ENCODE measurements at places on chromosomes 12 and 14.

- DNase-seq = no peak
Measured at GRCh38 chr14:92437729-92438285, 75.8 kb upstream of the RIN3 start.

DNA sequence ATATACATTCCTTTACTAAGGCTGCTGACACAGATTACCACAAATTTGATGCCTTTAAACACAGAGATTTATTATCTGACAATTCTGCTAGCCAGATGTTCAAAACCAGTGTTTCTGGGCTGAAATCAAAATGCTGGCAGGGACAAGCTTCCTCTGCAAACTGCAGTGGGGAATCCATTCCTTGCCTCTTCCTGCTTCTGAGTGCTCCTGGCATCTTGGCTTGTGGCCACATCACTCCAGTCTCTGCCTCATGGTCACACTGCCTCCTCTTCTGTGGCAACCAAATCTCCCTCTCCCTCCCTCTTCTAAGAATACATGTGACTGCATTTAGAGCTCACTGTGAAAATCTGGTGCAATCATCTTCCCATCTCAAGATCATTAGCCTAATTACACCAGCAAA lies 235.7 kb downstream of the TTC8 start:
- DNase-seq = no peak

DNA sequence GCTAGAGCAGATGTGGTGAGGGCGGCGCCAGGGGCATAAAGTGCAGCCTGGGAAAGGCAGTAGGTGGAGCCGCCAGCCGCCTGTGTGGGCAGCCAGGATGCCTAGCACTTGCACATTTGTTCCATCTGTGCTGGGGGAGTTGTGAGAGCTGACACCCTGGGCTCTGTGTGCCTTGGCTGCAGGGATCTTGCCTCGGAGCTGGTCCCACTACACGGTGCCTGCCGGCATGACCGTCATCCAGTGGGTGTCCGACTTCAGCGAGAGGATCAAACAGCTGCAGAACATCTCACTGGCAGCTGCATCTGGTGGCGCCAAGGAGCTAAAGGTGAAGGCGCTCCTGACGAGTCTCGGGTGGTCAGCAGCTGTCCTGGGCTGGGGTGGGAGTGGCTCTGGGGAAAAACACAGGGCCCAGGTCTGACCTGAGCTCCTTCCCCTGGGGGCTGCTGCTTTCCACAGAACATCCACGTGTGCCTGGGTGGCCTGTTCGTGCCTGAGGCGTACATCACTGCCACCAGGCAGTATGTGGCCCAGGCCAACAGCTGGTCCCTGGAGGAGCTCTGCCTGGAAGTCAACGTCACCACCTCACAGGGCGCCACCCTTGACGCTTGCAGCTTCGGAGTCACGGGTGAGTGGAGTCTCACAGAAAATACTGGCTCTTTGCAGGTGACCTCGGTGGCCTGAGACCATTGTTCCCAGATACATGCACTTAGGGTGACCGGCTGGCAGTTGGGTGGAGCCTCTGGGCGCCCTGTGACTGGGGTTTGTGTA lies 37.4 kb downstream of the HSP90AA1 start:
- DNase-seq = no peak

DNA sequence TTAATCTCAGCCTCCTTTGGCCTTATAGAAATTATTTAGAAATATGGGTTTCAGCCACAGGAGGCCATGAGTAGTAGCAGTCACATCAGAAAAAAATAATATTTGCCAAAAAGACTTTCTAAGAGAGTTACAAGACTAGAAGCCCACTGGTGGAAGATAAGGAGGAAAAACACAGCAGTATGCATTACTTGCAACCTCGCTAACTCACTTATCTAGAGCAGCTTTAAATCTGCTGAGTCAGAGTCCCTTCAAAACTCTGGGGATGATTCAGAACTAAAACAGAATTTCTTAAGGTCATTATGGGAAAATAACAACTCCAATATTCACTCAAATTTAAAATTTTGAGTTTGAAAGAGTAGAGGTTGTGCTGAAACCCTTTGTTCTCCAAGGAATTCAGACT lies 6.2 kb downstream of the OR4K17 start:
- no peak for DNase-seq

- DNase-seq = no peak
Measured at GRCh38 chr14:24838945-24839616, 205.1 kb upstream of the GZMB start.

DNA sequence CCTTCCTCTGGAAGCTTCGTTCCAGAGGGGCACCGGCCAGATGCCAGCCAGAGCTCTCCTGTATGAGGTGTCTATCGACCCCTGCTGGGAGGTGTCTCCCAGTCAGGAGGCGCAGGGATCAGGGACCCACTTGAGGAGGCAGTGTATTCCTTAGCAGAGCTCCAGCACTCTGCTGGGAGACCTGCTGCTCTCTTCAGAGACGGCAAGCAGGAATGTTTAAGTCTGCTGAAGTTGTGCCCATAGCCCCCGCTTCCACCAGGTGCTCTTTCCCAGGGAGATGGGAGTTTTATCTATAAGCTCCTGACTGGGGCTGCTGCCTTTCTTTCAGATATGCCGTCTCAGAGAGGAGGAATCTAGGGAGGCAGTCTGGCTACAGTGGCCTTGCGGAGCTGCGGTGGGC lies 22.2 kb upstream of the NAV3 start:
- DNase-seq = no peak

DNA sequence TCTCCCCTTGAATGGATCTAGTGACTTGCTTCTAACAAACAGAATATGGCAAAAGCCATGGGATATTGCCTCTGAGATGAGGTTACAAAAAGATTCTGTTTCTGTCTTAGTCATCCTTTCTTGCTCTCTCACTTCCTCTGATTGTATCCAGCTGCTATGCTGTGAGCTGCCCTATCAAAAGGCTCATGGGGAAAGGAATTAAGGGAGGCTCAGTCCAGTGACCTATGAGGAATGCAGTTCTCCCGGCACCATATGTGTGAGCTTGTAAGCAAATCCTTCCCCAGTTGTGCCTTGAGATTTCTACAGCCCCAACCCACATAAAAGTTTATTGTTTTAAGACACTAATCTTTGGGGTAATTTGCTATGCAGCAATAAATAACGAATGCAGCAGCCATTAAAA lies 183.1 kb downstream of the KLHL28 start:
- DNase-seq = no peak

- DNase-seq = no peak
Measured at GRCh38 chr14:101102875-101103274, 199.4 kb upstream of the RTL1 start.

GRCh38 chr12:52149182-52149641 lies 42.6 kb downstream of the KRT80 start:
- DNase-seq = no peak

Measured in activated naive CD8-positive, alpha-beta T cell treated with anti-CD3 and anti-CD28 coated beads, Interleukin-2, amount 50 U/mL, for 24 hours (primary cell).